ENCODE measurements at places on chromosomes 12 and 14.

DNA sequence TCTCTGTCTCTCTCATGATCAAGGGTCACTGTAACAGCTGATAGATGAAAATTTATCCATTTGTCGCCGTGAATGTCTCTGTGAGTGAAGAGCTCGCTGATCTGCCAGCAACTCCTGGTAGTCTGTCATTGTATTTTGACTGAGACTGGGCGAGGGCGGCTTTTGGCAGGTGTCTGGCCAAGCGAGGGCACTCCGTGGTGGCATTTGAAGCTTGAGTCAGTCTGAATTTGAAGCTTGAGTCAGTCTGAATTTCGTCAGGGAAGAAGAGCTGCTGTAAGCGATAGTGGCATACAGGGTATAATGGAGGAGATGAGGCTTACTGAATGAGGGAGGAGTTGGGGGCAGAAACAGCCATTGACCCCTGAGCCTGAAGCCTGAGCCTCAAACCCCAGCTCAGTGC, 56.8 kb upstream of the FAM181A start:
- DNase-seq: no peak

- no peak for DNase-seq
These were observed 1.1 kb downstream of the ANGEL1 start for GRCh38 chr14:76811561-76811960.

DNA sequence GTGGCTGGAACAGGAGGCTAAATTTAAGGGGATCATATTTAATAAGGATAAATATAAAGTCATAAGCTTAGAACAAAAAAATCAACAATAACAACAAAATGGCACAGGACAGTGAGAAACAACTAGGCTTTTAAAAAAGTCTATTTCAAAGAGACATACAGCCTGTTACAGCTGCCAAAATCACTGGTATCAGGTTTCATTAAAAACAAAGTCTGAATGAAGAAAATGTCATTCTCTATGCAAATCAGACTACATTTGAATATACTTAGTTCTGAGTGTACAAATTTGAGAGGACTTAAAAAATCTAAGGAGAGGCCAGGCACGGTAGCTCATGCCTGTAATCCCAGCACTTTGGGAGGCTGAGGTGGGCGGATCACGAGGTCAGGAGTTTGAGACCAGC, 44.0 kb downstream of the TFCP2 start:
- DNase-seq: no peak

DNA sequence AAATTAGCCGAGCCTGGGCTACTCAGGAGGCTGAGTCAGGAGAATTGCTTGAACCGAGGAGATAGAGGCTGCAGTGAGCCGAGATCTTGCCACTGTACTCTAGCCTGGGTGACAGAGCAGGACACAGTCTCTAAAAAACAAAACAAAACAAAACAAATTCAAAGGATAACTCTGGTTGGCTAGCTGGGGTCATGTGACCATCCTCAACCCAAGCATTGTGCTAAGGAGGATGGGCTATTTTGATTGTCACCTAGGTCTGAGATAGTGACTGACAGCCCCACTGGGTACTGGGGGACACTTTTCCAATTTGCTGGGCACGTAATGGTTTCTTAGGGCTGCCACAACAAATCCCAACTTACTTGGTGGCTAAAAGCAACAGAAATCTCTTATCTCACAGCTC, 11.9 kb downstream of the DGLUCY start:
- DNase-seq: no peak
